ENCODE measurements at places on chromosomes 11 and 22.
A peak's percentile ranks its signal among the peaks of the same experiment; 100 is the strongest.

DNA sequence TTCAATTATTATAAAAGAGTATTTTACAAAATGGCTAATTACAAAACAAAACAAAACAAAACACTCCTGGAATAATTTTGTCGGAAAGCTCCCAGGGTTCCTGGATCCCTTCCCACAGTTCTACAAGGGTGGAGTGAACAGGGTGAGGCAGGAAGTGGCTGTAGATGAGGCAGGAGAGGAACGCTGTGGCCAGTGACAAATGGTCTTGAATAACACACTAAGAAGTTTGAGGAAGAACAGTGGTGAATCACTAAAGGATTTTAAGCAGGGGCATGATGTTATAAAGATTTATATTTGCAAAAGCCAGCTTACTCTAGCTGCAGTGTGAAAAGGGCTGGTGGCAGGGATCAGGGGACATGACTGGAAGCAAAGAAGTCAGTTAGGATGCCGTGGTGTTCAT is 33.8 kb upstream of the APOA1 start:
- DNase-seq: no peak

DNA sequence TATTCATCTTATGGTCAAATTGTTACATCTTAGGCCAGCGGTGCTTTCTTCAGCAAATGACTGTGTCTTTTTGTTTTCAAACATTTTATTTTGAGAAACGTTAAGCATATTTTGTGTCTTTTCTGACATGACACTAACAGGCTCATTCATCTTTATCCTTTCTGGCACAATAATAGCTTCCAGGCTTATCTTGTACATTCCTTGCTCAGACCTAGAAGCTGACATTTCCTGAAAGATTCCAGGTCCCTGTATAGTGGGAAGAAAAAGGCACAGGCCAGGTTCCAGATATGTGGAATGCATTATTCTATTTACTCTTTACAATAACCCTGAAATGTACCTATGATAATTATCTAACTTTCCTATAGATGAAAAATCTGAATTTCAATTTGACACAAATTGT is 379.1 kb upstream of the B3GAT1 start:
- no peak for DNase-seq

GRCh38 chr11:29208117-29208516 is 808.7 kb downstream of the KCNA4 start:
- no peak for DNase-seq

GRCh38 chr11:81804858-81805257 is 928.8 kb downstream of the FAM181B start:
- no peak for DNase-seq

DNA sequence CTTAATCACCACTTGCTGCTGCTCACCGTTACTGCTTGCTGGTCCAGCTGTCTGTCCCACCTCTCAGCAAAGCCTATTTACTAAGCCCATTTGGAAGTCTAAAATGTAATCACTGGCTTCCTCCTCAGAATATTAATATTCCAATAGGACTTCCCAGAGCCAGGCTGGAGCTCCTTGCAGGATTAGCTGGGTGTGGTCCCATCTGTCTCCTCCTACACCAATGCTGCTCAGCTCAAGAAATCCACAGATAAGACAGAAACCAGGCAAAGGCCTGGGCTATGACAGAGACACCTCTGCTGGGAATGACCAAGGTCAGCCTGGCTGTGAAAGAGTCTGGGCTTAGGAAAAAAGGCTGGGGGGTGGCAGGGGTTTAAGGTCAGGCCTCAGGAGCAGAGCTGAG is 317.8 kb downstream of the BUD13 start:
- DNase-seq: no peak

DNA sequence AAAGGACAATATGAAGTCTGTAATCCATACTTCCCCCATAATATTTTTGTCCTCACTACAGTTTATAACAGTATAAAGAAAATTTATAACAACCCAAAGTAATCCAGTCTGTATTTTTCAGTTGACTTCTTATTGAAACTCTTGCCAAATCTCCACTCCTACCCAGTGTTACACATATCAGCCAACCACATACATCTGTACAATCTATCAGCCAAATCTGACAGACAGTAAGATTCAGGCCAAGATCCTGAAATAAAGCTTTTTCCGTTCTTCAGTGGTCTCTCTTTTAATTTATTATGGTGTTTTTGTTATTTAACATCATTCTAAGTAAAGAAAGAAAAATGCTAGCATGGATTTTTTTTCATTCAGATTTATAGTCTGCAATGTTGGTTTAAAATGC is 2370.9 kb upstream of the RAG2 start:
- no peak for DNase-seq

- DNase-seq: peak; percentile 29
These were observed 25.0 kb upstream of the SUSD2 start for GRCh38 chr22:24156141-24156912.

- DNase-seq: no peak
These were observed 24.1 kb downstream of the GRAMD1B start for GRCh38 chr11:123454060-123454651.

DNA sequence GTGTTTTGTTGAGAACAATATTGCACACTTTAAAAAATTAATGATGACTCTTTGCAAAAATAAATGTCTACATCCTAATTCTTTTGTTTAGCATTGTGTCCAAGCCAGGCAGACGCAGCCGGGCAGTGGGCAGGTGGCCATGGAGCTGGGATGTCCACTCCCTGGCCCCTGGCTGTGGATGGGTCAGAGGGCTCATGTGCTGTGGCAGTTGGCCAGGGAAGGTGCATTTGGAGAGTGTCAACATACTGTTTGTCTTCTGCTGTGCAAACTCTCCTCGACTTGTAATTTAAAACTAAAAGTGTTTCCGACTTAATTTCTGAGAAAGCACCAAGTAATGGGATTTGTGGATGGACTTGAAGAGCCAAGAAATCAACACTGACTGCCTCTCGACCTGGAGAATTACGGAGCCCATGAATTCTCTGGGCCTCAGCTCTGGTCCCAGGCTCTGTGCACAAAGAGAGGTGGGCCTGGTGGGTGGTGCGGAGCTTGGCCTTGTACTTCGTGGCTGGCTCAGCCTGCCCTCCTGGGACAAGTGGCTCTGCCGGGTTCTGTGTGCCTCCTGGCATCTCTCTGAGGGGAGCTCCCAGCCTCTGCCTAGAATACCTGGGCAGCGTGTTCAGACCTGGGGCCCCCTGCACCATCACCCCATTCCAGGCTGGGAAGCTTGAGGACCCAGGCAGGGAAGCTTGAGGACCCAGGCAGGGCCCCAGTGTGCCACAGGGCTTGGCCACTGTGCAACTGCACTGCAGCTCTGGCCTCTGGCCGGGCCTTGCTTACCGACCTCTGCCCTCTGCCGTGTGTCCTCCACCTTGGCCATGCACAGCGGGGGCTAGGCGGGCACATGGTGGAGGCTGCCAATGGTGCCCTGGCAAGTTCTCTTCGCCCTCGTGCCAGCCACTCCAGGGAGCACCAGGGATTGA is 46.4 kb downstream of the RTN4R start:
- no peak for DNase-seq

DNA sequence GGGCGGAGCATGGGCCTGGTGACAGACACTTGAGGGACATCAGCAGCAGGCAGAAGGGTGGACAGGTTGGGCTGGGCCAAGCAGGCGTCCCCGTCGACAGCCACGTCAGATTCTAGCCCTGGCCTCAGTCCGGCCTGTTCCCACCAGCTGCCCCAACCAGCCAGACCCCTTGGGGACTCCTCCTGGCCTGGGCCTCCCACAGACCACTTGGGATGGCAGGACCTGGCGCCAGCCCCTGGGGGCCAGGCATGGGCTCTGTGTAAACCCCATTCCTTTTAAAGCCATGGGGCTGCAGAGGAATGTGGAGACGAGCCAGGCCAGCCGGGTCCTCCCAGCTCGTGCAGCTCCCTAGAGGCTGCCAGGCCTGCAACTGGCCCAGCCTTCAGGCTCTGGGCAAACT is 4.7 kb upstream of the SUSD2 start:
- no peak for DNase-seq

GRCh38 chr11:135033540-135033939 is 621.5 kb upstream of the B3GAT1 start:
- no peak for DNase-seq

- DNase-seq: no peak
These were observed 80.4 kb downstream of the TRMU start for GRCh38 chr22:46415776-46416519.

DNA sequence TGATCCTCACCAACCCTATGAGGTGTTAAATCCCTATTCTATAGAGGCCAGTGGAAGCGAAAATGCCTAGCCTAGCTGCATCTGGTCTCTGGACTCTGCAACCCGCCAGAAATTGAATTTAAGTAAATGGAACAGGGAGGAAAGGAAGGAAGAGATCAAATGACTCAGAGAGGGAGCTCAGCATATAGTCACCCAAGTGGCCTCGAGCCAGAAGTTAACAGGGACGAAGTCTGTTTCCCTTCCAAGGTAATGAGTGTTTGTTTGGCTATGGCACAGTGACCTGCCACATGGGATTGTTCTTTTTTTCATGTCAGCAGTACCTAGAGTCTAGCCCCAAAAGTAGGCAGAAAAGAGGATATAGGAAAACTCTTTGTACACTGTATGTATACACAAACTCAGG is 66.3 kb downstream of the PAK1 start:
- DNase-seq: no peak

GRCh38 chr11:26842478-26843282 is 120.8 kb upstream of the SLC5A12 start:
- DNase-seq: no peak

GRCh38 chr11:76835928-76836612 is 24.6 kb upstream of the ACER3 start:
- DNase-seq: no peak

- no peak for DNase-seq
These were observed 573.9 kb upstream of the KIRREL3 start for GRCh38 chr11:127574478-127574877.

DNA sequence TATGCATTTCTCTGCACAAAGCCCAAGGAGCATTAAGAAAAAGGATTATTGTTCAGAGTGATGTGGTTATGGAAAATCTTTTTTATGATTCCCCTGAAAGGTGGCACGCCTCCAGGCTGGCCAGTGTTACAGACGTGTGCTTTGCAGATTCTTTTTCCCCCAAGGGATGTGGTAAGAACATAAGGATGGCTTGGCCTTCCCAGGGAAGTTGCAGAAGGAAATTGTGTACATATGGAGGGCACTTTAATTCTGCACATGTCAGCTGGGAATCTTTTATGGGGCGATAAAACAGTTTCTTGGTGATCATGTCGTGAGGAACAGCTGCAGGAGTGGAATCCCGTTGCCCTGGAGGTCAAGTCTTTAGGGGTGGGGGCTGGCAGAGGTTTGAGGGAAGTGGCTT is 9.7 kb downstream of the SMARCB1 start:
- no peak for DNase-seq

- no peak for DNase-seq
These were observed 40.7 kb downstream of the MYH9 start for GRCh38 chr22:36347094-36347493.

- DNase-seq: no peak
These were observed 911 bp downstream of the A4GALT start for GRCh38 chr22:42719656-42720262.
